Mucosa of descending colon (tissue), 3 donors: ENCODE measurements at places on chromosomes 11 and 22. TPM values are rescaled to one million over a fixed set of nuclear protein-coding genes. Genes with fewer than 3 reads are reported as not detected.

SHANK2 gene
- total RNA-seq, result 58.0 TPM

DNA sequence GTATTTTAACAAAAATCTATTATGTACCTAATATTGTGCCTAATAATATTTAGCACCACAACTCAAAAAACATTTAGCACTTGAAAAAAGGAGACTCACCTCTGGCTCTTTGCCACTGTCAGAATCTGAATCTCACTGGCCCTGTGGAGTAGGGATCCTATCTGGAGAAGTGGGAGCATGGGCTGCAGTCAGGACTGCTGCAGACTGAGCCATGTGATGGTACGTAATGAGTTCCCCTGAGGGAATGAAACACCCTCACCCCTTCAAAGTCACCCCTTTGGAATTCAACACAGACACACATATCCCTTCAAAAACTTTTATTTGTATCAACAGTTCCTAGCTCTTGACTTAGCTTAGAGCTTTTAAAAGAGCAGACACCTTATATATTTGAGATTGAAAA lies 6.5 kb downstream of the PTPMT1 start:
- no peak for DNase-seq

CLDN5 gene
- total RNA-seq, result 22.0 TPM

- peak; percentile 40 for DNase-seq
Observed at GRCh38 chr22:49964136-49965090, 3.8 kb downstream of the PIM3 start.

ZNF214 gene
- total RNA-seq, result 3.4 TPM

GRCh38 chr22:26777156-26777801 lies 119.9 kb downstream of the MIAT start:
- DNase-seq, result no peak

GRCh38 chr11:118194835-118195627 lies 18.6 kb upstream of the SCN2B start:
- DNase-seq, result peak; percentile 81

MIOX gene
- not detected for total RNA-seq

PTGDR2 gene
- 2.6 TPM for total RNA-seq

DNA sequence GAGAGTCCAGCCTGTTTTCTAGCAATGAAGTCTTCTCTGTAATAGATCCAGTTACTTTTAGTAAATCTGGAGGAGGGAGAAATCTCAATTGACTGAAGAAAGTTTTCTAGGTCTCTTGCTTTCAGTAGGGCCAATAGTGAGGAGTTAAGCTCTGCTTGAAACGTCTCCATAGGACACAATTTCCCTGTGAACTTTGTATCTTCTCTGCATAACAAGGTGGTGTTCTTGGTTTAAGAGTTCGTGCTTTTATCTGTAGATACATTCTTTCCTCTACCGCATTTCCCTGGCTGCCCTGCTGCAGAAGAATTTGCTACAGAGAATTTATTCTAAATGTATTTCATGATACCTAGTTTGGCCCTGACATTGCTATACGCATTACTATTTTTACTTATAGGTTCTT lies 183.1 kb downstream of the ARHGAP42 start:
- DNase-seq, result no peak

- DNase-seq, result no peak
Observed at GRCh38 chr22:29459773-29460172, 20.2 kb upstream of the NEFH start.
